ENCODE measurements at places on chromosomes 5 and 9. TPM values are rescaled to one million over a fixed set of nuclear protein-coding genes. Genes with fewer than 3 reads are reported as not detected.

GRCh38 chr5:36155291-36155690, 3.4 kb downstream of the SKP2 start:
- no peak for DNase-seq

DNA sequence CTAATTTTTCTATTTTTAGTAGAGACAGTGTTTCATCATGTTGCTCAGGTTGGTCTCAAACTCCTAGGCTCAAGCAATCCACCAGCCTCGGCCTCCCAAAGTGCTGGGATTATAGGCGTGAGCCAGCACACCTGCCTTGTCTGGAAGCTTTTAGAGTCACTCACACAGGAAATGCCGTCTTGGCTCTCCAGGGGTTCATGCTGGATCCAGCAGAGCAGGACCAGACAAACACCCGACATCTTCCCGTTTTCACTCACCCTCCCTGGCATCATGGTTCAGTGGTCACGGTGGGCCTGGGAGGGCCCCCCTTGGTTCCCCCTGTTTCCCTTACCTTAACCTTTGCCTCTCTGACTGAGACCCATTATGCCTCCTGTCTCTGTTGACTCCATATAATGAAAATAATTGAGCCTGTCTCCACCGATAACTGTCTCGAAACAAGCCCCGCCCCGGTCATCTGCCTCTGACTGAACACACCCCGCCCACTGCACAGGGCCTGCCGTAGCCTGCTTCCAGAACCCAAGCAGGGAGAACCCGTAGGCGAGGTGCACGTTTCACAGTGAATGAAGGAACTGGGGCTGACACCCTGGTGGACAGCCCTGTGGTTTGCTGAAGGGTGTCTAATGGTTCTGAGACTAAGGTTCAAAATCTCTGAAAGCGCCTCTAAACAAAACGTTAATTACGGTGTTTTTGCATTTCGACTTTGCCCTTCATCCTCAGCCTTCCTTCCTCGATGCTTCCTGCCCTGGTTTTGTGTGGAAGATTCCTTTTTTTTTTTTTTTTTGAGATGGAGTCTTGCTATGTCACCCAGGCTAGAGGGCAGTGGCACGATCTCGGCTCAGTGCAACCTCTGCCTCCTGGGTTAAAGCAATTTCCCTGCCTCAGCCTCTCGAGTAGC, 39.7 kb upstream of the SPRY4 start:
- no peak for DNase-seq

DNA sequence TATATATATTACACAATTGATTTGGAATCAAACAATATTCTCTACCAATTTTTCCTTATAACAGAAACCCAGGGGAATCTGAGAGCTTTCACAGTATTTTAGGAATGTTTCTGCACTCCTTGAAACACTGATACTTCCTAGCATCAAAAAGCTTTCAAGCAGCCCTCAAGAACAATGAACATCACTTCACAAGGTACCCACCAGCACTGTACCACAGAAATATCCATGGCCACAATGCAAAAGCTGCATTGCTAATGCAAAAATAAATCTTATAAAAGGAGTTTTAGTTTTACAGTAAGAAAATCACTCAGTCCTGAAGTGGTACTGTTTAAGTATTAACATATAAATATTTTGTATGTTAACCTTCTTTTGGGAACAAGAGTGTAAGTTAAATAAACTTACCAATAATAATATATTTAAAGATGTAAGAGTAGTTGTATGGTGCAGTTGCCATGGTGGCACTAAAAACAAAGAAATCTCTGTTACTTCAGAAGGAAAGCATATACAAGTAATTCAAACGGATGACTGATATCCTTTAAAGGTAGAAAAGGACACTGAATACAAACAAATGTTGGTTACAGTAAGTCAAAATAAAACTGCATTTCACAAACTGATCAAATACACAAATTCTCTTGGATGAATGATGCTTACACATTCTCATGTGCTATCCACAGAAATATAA, 8.6 kb downstream of the RAB14 start:
- no peak for DNase-seq

DNA sequence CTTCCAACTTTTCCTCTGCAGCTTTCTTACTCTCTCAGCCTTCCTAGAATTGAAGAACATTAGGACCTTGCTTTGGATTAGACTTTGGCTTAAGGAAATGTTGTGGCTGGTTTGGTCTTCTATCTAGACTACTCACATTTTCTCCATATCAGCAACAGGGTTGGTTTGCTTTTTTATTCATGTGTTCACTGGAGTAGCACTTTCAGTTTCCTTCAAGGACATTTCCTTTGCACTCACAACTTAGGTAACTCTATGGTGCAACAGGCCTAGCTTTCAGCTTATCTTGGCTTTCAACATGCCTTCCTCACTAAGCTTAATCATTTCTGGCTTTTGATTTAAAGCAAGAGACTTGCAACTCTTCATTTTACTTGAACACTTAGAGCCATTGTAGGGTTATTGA, 153.1 kb downstream of the CCDC192 start:
- no peak for DNase-seq

- DNase-seq: peak; percentile 51
These were observed 588 bp downstream of the TRAF2 start for GRCh38 chr9:136886610-136887597.

GRCh38 chr9:16726718-16727451, 143.6 kb downstream of the BNC2 start:
- peak; percentile 78 for DNase-seq

- no peak for DNase-seq
These were observed 80.0 kb downstream of the TMEM215 start for GRCh38 chr9:32863291-32863690.

DNA sequence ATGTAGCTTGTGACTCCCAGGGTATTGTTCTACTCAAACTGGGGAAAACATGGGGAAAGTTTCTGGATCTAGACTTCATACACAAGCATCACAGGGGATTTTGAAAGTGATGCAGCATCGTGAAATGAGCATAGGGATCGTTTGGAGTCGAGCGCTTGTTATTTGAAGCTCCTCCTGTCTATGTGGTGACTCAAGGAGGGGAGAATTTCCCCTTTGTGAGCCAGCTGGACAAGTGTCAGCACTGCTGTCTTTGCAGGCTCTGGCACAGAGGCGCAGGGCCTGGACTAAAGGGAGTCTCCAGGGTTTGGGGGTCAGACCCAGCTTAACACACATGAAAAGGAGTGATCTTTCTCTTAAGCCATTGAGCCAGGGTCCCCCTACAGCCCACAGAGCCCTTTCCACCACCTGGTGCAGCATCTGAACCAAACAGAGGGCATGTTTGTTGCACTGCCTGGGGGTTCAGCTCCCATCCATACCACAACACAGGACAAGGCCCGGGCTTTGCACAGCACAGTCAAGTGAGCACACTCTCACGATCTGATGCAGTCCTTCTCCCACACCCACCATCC, 51.0 kb downstream of the IRF1 start:
- peak; percentile 87 for DNase-seq

DNA sequence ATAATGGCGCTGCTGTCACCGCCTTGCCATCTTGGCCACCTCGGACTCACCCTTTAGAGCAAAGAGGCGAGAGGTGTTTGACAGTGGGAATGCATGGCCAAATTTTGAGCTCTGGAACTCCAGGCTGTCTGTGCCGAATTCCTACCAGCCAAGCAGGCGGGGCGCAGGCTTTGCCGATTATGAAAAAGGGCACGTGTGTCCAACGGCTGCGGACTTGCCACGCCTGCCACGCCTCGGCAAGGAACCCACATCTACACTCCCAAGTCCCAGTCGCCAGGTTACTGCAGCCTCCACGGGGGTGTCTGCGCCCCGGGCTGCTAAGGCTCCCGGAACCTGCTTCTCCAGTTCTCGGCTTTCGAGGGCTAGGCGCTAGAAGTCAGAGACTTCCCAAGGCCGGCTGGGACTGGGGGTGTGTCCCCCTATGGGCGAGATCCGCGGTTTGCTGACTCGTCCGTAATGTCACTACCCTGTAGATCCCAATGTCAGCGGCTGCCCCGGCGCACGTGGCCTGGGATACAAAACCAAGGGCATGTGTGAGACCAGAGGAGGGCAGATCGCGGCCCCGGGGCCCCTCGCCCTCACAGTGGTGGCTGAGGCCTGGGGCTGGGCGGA, 2.8 kb downstream of the NPR3 start:
- peak; percentile 18 for DNase-seq

DNA sequence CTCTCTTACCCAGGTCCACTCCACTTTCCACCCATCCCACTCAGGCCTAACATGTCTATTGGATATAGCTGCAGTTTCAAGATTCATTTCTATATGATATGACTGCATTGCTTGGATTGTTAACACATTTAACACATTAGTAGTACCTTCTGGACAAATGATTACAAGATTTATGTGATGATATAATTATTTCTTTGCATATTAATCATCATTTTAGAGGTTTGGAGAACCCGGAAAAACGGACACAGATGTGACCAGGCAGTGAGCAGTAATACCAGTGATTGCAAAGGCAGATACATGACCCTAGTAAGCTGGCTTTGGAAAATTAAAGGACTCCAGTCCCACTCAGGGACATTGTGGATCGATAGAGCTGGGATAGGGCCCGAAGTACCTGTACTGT, 103.8 kb downstream of the PRR16 start:
- no peak for DNase-seq

DNA sequence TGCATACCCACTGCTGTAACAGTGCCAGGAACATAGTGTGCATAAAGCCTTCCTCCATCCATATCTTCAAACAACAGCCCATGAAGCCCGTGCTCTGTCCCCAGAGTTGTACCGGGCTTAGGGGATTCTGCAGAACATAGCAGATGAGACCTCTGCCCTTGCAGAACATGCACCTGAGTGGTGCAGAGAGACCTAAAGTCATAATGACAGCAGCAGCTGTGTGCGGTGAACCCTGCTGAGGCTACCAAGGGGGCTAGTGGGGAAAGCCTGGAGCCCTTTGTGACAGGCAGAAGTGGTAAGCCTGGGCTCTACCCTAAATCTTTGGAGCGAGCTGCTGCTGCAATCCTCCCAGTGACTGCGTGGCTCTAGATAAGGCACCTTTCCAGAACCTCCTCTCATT, 32.2 kb upstream of the BRD3 start:
- DNase-seq: no peak

DNA sequence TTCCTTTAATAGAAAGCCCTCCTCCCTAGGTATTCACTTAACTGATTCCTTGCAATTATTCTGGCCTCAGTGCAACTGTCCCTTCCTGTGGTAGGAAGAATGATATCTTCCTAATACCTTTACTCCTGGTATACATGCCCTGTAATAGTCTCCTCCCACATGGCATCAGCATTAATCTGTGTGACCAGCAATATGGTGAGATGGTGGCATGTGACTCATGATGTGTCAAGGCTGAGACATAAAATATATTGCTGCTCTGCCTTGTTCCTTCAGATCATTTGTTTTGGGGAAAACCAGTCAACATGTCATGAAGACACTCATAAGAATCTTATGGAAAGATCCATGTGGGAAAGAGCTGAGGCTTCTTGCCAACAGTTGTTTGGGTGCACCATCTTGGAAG, 149.1 kb upstream of the TRPM3 start:
- peak; percentile 28 for DNase-seq

- DNase-seq: no peak
These were observed 522.7 kb downstream of the NR2F1-AS1 start for GRCh38 chr5:93058309-93058708.

- no peak for DNase-seq
These were observed 30.2 kb upstream of the HSPA9 start for GRCh38 chr5:138605254-138605972.

Gene PCDHB9
- total RNA-seq: 1.6 TPM

Gene NIPAL4
- total RNA-seq: 0.51 TPM

Gene C9orf72
- total RNA-seq: 18.3 TPM

Gene PCDHB4
- total RNA-seq: 0.51 TPM

Gene MRPS2
- total RNA-seq: 46.8 TPM

Gene LCN12
- not detected for total RNA-seq

Gene TXNDC8
- not detected for total RNA-seq

Gene CDKN2A
- not detected for total RNA-seq

Gene KCNMB1
- total RNA-seq: 0.86 TPM

Gene AQP3
- 3.5 TPM for total RNA-seq

Gene GABBR2
- 1.5 TPM for total RNA-seq
